Mesothelial cell of epicardium (in vitro differentiated cells): ENCODE measurements at places on chromosomes 2 and 18. TPM values are rescaled to one million over a fixed set of nuclear protein-coding genes. Genes with fewer than 3 reads are reported as not detected.

- no peak for DNase-seq
Observed at GRCh38 chr2:211396815-211397214, 840.4 kb downstream of the CPS1 start.

DNA sequence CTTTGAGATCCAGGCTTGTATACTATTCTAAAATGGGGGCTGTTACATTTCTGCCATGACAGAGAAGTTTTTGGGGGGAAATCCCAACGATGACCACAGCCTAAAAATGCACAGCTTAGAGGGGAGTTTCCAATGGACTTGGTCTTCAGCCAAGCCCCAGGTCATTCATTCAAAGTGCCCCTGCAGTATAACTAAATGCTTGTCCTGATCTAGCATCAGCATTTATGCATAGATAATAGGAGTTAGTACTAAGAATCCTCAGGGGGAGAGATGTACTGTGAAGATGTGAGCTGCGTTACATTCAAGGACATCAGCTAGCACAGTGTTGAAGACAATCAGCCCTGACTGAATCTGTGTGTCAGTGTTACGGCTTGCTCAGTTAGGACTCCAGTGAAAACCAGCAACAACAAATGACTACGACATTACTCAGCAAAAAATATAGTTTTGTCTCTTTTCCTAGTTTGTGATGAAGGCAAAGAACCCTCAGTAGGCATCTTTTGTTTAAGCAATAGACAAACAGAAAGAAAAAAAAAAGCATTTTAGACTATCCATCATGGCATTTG, 160.9 kb downstream of the ZEB2 start:
- no peak for DNase-seq

GRCh38 chr2:179579800-179580199, 281.6 kb downstream of the ZNF385B start:
- DNase-seq = no peak

DNA sequence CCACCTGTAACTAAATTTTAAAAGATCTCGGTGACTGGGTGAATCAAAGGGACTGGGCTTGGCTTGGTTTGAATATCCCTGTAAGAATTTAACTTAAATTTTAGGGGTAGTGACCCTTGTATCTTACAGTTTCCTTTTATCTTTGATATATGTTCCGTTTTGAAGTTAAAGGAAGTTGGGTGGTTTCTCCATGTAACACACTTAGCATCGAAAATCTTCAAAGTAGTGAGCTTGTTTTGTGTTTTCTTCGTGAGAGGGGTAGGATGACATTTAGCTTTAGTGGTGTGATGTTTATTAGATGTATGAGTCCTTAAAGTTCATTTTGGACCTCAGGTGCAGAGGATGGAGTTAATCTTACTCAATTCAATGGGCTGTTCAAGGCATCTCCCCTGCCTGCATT, 1.6 kb downstream of the WDR7 start:
- no peak for DNase-seq

Gene ZNF804A
- 2.7 to 2.8 TPM (median 2.7 TPM) in 3 replicates for total RNA-seq
